ENCODE measurements at places on chromosomes 6 and 20.
A peak's percentile ranks its signal among the peaks of the same experiment; 100 is the strongest.

DNA sequence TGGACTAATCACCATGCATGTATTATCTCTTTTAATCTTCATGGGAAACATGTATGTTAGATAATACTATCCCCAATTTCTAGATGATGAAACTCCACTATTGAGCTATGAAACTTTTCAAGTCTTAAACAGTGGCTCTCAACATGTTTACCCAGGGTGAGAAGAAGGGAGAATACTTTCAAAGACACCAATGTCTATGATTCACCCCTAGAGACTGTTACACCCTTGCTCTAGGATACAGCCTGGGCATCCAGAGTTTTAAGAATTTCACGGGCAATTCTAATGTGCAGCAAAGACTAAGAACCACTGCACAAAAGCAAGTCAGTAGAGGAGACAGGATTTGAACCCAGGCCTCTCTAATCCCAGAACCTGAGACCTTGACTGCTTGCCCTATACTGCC is 47.8 kb downstream of the GFOD1 start:
- no peak for DNase-seq

DNA sequence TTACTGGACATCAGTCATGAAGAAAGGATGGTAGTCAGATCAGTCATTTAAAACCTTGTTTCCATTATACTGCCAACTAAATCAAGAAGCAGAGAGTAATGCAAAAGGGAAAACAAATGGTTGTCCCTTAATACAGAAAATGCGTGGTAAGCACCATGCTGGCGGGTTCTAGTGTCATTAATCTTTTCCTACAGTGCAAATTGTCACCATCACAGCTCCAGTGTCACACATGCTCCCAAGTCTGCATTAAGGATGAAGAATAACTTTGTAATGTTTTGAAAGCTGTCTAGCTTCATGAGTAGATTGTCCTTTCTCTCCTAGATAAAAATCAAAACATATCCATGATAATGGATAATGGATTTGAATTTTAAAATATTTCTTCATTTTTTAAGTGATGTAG is 735.6 kb downstream of the EPHA7 start:
- DNase-seq, result no peak

DNA sequence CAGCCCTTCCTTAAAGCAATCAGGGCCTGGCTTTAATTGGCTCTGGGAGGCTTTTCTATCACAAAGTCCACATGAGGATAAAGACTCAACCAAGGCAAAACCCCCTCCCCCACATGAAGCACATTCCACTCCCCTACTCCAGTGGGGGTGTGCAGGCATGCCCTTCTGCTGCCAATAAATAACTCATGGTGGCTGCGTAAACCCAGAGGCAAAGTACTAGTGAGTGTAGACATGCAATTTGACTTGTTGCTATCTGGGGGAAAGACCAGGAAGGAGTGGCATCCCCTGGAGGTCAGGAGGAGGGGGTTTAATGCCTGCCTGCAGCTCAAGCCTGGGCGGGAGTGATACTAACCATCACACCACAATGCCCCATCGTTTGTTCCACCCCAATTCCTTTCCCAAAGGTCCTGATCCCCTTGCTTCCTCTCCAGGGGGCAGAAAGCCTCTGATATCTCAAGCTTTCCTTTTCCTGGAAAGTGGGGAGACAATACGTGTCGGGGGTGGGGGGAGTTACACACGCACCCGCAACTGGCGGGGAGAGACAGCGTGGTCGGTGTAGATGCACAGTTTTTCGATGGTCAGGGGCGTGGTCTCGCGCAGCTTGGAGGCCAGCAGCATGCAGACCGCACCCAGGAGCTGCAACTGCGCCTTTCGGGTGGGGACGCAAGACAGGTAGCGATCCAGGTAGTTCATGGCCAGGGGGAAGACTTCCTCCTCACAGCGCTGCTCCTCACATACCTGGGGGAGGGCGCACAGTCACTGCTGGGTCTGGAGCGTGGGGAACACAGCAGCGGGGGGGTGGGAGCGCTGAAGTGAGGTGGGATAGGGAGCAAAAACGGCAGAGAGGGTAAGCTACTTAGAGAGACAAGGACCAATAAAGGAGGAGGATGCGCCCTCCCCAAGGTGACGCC is 1.5 kb downstream of the CCND3 start:
- DNase-seq, result no peak

DNA sequence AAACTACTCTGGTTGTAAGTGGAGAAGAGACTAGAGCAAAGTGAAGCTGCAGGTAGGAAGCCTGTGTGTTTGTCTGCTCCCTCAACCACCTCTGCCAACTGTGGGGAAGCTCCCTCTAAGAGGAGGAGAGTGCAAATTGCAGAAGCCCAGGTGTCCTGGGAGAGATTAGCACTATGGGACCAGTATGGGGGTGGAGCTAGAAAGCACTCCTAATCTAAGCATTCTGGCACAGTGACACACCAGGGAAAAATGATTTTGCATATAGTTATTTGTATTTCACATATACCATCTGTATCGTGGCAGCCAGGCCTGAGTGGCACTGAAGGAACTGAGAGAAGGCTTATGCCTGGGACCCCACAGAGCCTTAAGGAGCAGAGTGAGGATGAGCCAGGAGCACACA is 12.8 kb downstream of the GSTA1 start:
- DNase-seq, result no peak

- DNase-seq, result peak; percentile 25
Observed at GRCh38 chr20:49228676-49229075, 9.5 kb downstream of the DDX27 start.

GRCh38 chr6:133136177-133136880 is 104.8 kb upstream of the EYA4 start:
- no peak for DNase-seq

DNA sequence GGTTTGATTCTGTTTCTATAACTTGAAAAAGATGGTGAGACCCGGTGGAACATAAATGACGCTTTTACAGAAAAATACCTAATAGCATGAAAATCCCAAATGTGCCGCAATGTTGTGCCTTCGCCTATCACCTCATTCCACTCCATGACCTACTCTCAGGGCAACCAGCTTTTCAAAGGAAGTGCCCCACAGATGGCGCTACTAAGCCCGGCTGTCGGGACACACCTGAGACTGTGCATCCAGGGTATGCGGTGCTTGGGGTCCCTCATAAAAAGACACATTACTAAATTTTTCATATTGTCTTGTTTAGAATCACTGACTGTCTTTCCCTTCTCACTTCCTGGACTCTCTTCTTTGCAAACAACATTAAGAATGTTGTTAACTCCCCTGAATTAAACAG is 145.5 kb upstream of the RPS6KA2 start:
- no peak for DNase-seq
